ENCODE measurements at places on chromosomes 4 and X.

DNA sequence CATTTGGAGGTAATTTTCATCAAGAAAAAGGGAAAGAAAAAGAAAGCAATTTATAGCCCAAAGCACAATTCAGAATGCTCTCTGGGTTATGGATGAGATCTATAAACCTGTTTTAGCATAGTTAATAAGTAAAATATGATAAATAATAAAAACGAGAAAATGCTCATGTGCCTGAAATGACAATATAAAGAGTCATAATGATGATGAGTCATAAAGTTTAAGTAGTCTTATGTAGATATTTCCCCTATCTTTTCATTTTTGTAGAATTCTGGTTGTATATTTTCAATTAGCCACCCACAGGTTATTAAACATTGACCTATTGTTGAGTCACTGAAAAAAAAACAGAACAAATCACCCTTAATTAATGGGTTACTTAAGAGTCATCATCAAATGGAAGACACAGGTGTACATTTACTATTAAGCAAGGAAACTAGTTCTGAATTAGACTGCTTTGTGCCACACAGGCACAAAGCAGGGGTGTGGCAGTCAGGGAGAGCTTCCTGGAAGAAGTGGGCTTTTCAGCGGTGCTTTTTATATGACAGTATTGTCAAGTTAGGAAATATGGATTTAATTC lies 29.3 kb downstream of the BEND4 start:
- no peak for DNase-seq

DNA sequence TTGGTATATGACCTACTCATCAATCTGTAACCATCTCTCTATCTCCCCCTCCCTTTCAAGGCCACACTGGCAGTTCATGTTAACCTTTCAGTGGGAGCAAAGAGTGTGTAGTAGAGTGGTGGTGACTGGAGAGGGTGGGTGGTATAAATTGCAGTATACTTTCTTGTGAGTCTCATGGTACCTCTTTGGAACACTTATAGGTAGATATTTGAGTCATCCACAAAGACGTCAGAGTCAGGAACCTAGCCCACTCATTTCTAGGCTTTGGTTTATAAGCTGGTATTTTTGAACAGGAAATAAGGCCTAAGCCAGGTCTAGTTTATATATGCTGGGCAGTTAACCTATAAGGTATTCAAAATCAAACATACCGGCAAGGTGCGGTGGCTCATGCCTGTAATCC lies 36.3 kb downstream of the RLIM start:
- DNase-seq = no peak

GRCh38 chr4:118845552-118846050 lies 9.7 kb upstream of the SEC24D start:
- no peak for DNase-seq

GRCh38 chrX:48972220-48973164 lies 848 bp upstream of the KCND1 start:
- DNase-seq = no peak

- DNase-seq = peak; percentile 55
Measured at GRCh38 chr4:10108818-10109783, 7.5 kb downstream of the WDR1 start.

DNA sequence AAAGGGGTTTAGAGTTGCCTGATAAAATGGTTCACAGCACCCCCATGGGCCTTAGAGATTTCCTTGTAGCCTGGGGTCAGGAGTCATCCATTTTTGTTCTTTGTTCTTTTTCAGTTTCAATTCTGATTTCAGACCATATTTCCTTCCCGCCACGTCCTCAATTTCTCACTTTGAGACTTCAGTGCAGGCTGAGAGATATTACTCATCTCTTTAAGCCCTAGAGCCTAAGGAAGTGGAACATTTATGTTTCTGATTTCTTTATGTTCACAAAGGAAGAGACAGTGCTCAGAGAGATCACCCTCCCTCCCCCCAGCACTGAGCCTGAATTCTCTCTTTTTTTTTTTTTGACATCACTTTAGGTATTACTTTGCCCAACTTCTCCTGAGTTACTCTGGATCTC lies 56.3 kb downstream of the MSN start:
- DNase-seq = no peak

DNA sequence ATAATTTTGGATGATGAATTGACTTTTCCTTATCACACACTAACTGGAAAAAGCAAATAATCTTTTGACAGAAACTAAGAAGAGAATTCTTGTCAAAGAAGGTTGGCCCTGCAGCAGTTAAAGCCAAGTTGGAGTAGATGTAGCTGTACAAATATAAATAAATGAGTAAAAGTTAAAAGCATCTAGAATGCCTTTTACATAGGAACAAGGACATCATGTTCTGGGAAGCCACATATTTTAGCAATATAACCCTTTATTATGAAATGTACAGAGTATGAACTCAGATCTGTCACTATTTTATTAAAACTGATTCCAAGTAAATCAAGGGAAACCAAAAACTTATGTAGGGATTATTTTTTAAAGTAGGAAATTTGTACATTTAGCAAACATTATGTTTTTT lies 269.4 kb upstream of the FAT4 start:
- no peak for DNase-seq

DNA sequence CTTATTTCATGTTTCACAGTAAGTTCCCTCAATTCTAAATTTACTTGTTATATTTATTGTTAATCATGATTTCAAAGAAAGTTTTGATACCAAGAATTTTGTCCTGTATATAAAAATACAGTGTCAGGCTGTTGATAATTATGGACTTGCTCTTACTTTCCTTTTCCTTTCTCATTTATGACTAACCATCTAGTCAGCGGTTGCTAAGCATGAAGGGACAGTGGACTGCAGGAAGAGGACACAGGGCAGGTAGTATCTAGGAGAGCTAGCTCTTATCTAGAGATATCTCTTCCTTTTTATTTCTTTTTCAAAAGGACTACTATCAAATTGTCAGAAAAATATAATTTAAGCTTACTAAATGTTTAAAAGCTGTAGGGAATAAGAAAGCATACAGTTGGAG lies 1.6 kb downstream of the OPRPN start:
- DNase-seq = no peak

- no peak for DNase-seq
Measured at GRCh38 chr4:5478169-5478568, 230.2 kb downstream of the EVC2 start.

DNA sequence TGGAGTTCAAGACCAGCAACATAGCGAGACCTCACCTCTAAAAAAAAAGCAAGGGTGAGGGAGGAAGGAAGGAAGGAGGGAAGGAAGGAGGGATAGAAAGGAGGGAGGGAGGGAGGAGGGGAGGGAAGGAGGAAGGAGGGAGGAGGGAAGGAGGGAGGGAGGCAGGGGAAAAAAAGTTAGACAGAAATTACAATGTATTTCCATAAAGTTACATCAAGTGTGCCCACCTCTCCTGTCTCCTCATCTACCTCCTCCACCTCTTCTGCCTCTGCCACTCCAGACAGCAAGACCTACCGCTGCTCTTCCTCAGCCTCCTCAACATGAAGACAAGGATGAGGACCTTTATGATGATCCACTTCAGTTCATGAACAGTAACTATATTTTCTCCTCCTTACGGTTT lies 8.3 kb downstream of the LIN54 start:
- DNase-seq = no peak

GRCh38 chr4:174244441-174244840 lies 39.0 kb downstream of the FBXO8 start:
- DNase-seq = no peak
